ENCODE measurements at places on chromosomes 12 and 14.
A peak's percentile ranks its signal among the peaks of the same experiment; 100 is the strongest.

GRCh38 chr14:93031505-93032315 lies 84.0 kb downstream of the ITPK1 start:
- no peak for DNase-seq

- peak; percentile 52 for DNase-seq
These were observed at the start of gene B4GALNT1 for GRCh38 chr12:57632958-57633840. Gene B4GALNT1, minus strand, starts transcription at chr12:57633201. Its CDS starts 1,069 bp downstream, at chr12:57632132.

DNA sequence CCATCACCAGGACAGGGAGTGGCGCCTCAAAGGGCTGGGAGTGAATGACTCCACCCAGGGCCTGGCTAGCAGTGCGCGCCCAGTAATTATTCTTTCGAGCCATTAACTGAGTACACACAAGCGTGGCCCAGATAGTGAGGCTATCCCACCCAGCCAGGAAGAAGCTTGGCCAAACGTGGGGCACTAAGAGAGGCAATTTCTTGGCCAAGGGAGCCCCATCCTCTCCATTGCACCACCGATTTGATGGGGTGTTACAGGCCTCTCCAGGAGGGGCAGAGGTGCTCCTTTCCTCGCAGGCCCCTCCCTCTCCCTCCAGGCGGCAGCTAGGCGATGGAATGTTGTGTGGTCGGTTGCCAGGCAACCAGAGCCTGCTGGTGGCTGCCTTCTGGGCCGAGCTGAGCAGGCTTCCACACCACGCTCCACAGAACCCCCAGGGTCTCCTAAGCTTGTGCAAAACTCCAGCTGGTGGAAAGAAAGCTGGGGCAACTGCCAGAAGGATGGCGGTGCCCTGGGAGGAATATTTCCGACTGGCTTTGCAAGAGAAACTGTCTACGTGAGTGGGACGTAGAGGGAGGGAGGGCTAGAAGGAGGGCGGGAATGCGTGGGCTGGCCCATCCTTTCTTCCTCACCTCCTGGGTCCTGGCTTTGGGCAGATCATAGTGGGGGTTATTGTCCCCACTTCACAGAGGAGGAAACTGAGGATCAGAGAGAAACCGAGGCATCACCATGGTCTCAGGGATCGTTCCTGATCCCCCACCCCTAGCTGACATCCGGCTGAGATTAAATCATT lies at the start of gene CFAP73:
Gene CFAP73 (plus strand): TSS at position 364 of the 790 bp plus-strand sequence. CDS start 134 bp downstream, at position 498.
- peak; percentile 85 for DNase-seq

DNA sequence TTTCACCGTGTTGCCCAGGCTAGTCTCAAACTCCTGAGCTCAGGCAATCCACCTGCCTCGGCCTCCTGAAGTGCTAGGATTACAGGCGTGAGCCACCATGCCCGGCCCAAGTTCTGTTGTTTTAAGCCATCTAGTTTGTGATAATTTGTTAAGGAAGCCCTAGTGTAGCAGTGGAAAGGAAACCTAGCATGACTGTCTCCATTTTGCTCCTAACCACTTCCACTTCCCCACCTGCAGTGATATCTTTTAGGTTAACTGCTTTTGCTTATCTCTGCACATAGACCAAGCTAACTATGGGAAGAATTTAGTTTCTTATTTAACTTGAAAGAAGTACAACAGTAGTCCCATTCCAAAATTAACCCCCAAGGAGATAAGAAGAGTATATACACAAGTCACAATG lies 109.5 kb upstream of the NAP1L1 start:
- no peak for DNase-seq

- DNase-seq, result no peak
These were observed at the start of gene GYS2 for GRCh38 chr12:21604245-21605101. Gene GYS2, minus strand, starts transcription at chr12:21604847. Its CDS starts 255 bp downstream, at chr12:21604592.

Measured in A172 (cell line).